ENCODE measurements at places on chromosomes 7 and 10.

GRCh38 chr10:103580011-103580410 is 86.5 kb downstream of the NEURL1 start:
- DNase-seq, result no peak

DNA sequence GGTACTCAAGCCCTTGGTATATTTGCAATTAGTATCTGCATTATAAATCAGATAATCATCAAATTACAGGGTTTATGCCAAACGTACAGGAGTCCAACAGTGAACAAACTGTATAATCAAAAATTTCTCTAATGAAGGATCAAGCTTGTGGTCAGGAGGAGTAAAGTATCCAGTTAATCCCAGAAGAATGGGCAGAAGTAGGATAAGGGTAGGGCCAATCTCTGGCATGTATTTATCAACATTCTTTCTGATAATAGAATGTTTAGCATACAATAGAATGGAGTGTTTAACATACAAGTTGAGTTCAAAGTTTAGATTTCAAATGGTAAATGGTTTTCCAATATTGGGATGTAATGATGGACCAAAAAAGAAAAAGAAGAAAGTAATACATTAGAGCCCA is 103.0 kb downstream of the CALD1 start:
- no peak for DNase-seq

DNA sequence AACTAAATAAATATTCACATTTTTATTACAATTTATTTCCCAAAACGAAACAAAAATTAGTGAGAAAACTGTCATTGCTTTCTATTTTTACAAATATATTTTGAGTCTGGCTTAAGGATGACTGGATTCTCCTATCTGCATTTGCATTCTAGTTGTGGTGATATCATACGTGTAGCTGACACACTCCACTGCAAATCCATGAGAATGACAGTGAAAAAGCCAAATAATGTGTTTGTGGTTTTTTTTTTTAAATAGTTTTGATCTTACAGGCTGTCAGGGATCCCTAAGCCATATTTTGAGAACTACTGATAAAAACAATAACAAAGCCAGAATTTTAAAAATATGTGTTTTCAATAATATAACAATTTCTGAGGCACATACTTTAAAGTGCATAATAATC is 5.8 kb upstream of the STAMBPL1 start:
- no peak for DNase-seq

DNA sequence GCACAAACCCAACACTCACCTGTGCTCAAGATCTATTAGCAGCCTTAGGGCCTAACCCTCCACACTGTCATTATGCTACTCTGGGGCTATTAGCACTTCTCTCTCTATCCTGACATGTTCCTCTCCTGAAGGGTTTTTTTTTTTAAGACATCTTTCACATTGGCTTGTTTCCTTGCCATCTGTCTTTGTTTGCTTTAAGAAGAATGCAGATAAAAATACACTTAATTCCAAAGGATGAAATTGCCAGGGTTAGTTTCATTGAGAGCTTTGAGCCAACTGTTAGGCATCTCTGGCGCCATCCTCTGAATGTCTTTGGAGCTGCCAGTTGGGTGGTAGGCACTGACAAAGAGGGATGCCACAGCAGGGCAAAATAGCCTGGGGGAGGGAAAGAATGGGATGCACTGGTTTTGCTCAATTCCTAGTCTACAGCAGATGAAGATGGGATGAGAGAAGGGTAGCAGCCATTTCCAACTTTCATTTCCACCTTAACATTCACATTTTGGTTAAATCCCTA is 399.2 kb downstream of the SORCS1 start:
- DNase-seq, result no peak

- no peak for DNase-seq
Measured at GRCh38 chr10:32005050-32005449, 51.2 kb downstream of the KIF5B start.

- DNase-seq, result no peak
Measured at GRCh38 chr10:94500063-94500462, 45.5 kb upstream of the HELLS start.

DNA sequence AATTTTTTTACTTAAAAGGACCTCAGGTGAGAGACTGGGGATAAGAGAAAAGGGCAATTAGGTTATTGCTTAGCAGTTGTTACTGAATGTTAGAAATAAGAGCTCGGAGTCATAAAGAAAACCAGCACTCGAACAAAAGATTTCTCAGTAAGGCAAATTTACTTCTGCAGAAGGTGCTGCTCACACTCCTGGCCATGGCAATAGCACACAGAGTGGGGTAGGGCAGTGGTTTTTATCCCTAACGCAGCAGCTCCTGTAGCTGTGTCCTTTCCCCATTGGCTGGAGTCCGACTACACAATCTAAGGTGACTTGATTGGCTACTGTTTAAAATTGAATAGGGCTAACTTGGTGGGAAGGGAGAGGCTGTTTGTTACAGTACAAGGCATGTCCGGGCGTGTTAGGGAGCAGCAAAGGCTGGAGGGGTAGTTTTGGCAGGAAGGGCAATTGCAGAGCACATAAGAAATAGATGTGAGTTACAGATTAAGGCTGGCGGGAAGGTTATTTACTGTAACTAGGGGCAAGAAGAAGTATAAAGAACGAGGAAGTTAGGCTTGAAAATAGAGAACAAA is 112.1 kb downstream of the AKR1D1 start:
- DNase-seq, result no peak

- DNase-seq, result peak; percentile 90
Measured at GRCh38 chr10:3107426-3107961, 40.1 kb downstream of the PFKP start.

DNA sequence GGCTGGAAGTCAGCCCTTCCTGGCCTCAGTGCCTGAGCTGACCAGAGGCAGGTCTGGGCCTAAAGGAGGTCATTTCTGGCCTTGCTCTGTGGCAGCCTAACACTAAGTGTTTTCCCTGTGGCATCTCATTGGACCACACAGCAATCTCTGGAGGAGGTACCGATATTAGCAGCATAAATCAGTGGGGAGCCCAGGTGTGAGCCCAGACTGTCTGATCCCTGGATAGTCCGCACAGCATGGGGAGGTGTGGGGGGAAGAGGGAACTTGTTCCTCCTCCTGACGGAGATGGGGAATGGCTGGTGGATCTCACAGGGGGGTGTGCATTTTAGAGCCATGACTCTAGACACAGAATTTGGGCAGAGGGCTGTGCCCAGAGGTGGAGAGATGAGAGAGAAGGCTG is 11.0 kb upstream of the PPIF start:
- no peak for DNase-seq

DNA sequence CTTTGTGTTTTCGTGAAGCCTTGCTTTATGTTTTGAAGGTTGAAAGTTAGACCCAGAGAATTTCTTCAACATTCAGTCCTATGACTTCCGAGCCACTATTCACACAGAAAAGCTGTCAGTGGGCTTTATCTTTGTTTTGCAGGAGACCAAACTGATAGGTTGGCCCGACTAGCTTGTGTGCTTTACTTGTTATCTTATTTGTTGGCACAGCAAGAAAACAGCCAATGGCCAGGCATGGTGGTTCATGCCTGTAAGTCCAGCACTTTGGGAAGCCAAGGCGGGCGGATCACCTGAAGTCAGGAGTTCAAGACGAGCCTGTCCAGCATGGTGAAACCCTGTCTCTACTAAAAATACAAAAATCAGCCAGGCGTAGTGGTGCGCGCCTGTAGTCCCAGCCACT is 16.0 kb upstream of the GDI2 start:
- no peak for DNase-seq

DNA sequence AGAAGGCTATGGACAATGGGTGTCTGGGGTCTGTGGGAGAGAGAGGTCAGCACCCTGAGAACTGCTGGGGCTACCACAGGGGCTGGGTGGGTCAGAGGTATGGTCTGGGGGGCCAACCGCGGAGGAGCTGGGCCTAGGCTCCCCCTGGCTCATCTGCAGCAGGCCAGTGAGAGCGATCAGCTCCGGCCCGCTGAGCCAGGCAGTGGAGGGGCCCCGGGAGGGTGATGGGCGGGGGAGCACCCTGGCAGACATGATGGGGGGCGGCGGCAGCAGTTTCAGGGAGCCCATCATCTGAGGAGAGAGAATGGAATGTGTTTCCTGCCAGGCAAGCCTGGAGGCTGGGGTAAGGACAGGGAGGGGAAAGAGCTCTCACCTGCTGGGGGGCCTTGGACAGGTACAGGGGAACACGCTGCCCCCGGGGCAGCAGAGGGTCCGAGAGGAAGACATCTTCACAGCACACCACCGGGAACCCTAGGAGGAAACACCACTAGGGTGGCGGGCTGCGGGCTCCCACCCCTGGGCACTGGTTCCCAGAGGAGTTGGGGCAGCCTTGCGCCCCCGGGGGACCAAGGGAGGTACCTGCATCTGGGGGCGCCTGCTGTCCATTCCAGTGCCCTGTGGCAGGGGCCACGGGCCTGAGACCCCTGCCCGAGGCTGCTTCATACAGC is 1.3 kb downstream of the SAP25 start:
- DNase-seq, result peak; percentile 66

DNA sequence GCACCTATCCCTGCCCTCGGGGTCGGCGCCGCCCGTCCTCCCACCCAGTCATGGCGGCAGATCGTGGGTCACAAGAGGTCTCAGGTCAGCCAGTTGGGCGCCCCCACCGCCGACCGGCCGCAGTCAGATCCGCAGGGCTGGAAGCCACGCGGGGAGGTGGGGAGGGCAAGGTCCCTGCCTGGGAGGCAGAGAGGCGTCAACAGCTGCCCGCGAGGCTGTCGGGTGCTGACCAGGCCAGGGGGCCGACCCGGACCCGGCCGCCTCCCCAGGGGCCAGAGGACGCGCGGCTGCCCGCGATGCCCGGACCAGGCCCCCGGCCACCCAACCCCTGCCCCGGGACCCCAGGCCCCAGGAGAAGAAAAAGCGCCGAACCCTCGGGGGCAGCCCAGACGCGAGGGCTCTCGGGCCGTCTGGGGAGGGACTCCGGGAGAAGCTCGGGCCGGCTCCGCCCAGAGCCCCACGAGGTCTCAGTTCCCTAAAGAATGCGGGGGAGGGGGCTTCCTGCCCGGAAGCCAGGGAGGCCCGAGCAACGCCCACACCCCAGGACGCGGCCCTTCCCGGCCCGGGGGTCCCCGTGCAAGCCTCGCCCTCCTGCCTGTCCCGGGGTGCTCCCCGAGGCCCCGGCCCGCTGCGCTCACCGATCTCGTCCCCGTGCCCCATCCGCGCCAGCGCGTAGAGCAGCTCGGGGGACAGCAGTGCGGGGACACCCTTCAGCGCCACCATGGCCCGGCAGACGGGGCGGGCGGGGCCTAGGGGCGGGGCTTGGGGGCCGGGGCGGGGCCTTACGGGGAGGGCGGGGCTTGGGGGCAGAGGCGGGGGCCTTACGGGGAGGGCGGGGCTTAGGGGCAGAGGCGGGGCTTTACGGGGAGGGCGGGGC is at the start of gene FUOM:
FUOM (minus strand) TSS at position 735 of the 877 bp plus-strand sequence; CDS start at position 723, 12 bp downstream.
- DNase-seq, result no peak

GRCh38 chr7:91374321-91374989 is 110.2 kb downstream of the FZD1 start:
- DNase-seq, result no peak

DNA sequence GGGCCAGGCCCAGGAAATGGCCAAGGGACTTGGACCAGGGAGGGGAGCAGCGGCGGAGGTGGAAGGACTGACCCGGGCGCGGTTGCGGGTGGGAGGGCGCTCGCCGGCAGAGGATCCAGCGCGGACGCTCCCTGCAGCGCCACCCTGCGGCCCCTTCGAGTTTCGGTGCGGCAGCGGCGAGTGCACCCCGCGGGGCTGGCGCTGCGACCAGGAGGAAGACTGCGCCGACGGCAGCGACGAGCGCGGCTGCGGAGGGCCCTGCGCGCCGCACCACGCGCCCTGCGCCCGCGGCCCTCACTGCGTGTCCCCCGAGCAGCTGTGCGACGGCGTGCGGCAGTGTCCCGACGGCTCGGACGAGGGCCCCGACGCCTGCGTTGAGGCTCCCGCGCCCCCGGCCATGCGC is 16.8 kb upstream of the ZNF467 start:
- no peak for DNase-seq

Data from NCI-H226 (cell line).